ENCODE measurements at places on chromosomes 4 and X. TPM values are rescaled to one million over a fixed set of nuclear protein-coding genes. Genes with fewer than 3 reads are reported as not detected.
A peak's percentile ranks its signal among the peaks of the same experiment; 100 is the strongest.

DNA sequence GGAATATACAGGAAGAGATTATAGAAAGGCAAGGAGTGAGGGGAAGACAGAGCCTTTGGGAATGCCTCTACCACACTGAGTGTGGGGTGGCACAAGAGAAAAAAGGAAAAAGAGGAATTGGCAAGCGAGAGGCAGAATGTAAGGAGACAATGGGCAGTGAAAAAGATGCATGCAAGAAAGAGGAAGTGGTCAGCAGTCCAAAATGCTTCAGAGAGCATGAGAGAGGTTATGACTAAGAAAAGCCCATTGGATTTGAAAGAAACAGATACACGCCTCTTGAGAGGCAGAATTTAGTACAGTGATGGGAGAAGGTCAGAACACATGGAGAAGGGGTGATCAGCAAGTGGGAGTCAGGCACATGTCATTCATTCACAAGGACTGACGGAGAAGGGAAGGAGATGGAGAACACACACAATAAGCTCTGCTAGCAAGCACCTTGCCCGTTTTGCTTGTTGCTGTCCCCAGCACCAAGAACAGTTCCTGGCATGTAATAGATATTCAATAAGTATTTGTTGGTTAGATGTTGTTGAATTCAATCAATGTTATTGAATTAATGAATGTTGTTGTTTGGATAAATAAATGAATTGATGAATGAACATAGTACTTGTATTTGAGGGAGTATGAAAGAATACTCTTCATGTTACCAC is 6.3 kb downstream of the DCHS2 start:
- H3K4me3 ChIP-seq = no peak overlapping the region
- H3K27me3 ChIP-seq = peaks cover 14% of the 10 kb centered on the region
- no peak overlapping the region for H3K27ac ChIP-seq

The GAGE2A gene
- total RNA-seq = not detected

GRCh38 chr4:145786261-145786660 is 106.3 kb downstream of the C4orf51 start:
- H3K27ac ChIP-seq = no peak overlapping the region
- no peaks in the 10 kb centered on the region for H3K4me1 ChIP-seq
- no peak overlapping the region for H3K4me3 ChIP-seq
- peaks cover 19% of the 10 kb centered on the region for H3K36me3 ChIP-seq

GRCh38 chr4:57051095-57051494 is 59.1 kb downstream of the IGFBP7 start:
- no peak for DNase-seq
- H3K27ac ChIP-seq = no peak overlapping the region
- H3K36me3 ChIP-seq = no peaks in the 10 kb centered on the region
- H3K4me3 ChIP-seq = no peak overlapping the region

- H3K4me3 ChIP-seq = no peak overlapping the region
- no peaks in the 10 kb centered on the region for H3K27me3 ChIP-seq
Measured at GRCh38 chrX:120453985-120454384, 15.1 kb downstream of the LAMP2 start.

DNA sequence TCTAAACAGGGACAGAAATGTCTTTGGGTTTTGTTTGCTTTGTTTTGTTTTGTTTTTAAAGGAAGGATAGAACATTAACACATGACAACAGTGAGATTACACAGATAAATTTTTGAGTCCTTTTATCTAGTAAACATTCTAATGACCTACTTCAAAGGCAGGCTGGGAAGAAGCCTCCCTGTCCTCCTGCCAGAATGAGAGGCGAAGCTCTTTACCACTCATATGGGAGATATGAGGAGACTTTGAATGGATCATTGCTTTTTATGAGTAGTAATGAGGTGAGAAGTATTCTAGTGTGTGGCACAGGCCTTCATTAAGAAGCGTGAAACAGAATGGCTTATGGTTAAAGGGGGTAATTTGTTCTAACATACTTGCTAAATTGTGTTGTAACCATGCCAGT is 172.0 kb downstream of the FBXO8 start:
- H3K4me3 ChIP-seq = no peak overlapping the region
- no peaks in the 10 kb centered on the region for H3K27me3 ChIP-seq
- H3K4me1 ChIP-seq = no peaks in the 10 kb centered on the region
- no peak overlapping the region for H3K27ac ChIP-seq

GRCh38 chr4:24245491-24245820 is 338.9 kb downstream of the DHX15 start:
- H3K36me3 ChIP-seq = no peaks in the 10 kb centered on the region
- H3K27ac ChIP-seq = no peak overlapping the region
- no peaks in the 10 kb centered on the region for H3K4me1 ChIP-seq

- no peak for DNase-seq
- no peaks in the 10 kb centered on the region for H3K27me3 ChIP-seq
- peak overlapping the region; percentile 48 for H3K27ac ChIP-seq
- peaks cover 54% of the 10 kb centered on the region for H3K4me1 ChIP-seq
Measured at GRCh38 chr4:184384056-184384809, 90.1 kb downstream of the IRF2 start.

- no peak overlapping the region for H3K4me3 ChIP-seq
- peaks cover 3% of the 10 kb centered on the region for H3K4me1 ChIP-seq
- H3K27ac ChIP-seq = no peak overlapping the region
- H3K36me3 ChIP-seq = peaks cover 56% of the 10 kb centered on the region
- H3K27me3 ChIP-seq = no peaks in the 10 kb centered on the region
Measured at GRCh38 chrX:290476-291166, 9.4 kb downstream of the PLCXD1 start.

DNA sequence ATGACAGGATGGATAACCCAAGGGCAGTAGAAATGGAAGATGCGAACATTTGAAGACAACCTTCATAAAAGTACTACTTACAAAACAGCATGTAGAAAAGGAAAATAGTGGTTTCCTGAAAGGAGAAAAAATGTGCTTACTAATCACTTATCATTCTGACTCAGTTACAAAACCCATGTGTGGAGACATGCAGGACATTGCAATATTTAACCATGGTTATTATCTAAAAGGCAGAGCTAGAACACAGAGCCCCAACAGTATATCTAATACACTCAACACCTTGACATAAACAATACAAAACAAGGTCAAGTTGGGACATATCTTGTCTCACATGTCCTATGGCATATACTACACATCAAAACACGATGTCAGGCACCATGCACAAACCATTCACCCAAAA is 55.9 kb downstream of the EIF4E start:
- H3K4me3 ChIP-seq = no peak overlapping the region
- no peak overlapping the region for H3K27ac ChIP-seq
- H3K36me3 ChIP-seq = peaks cover 2% of the 10 kb centered on the region

DNA sequence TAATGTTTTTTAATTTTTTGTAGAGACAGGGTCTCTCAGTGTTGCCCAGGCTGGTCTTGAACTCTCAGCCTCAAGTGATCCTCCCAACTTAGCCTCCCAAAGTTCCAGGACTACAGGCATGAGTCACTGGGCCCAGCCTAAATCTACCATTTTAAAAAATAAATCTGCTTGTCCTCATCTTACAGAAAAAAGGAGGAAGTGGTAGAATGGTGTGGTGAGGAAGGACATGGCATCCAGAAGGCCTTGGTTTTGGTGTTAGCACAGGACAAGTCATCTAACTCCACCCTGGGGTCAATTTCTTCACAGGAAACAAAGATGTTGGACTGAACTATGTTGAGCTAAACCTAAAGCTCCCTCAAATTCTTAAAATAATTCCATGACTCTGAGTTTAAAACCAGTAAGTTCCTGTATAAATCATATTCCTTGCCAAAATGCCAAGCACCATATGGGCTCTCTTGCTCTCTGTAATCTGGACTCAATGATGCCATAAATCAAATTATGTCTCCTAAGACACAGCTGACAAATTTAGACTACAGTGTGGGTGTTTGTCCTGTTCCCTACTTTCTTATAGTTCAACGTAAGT is 253.9 kb upstream of the NOCT start:
- no peaks in the 10 kb centered on the region for H3K27me3 ChIP-seq
- no peak overlapping the region for H3K27ac ChIP-seq
- no peak overlapping the region for H3K4me3 ChIP-seq
- no peak for DNase-seq
- H3K4me1 ChIP-seq = no peaks in the 10 kb centered on the region

GRCh38 chr4:26964994-26965393 is 104.4 kb downstream of the STIM2 start:
- DNase-seq = no peak
- no peaks in the 10 kb centered on the region for H3K4me1 ChIP-seq
- no peak overlapping the region for H3K27ac ChIP-seq
- no peaks in the 10 kb centered on the region for H3K27me3 ChIP-seq
- H3K4me3 ChIP-seq = no peak overlapping the region
- no peaks in the 10 kb centered on the region for H3K36me3 ChIP-seq

The USP51 gene
- total RNA-seq = 2.5 TPM

DNA sequence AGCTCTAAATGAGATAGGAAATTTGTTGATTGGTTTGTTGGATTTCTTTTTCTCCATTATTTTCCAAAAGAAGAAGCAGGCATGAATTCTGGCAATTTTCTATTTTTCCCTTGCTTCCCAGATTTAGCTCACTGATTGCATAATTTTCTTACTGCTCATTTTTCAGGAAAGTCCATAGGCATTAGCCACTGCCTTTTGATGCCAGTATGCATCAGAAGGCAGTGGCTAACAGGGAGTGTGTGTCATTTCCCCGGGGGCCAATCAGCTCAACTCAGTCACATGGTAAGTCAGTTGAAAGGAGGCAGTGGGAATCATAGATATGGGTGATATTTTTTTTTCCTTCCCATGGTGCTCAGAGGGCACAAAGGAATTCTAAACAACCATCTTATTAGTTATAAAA is 156.7 kb downstream of the TRIML1 start:
- H3K36me3 ChIP-seq = no peaks in the 10 kb centered on the region
- no peaks in the 10 kb centered on the region for H3K4me1 ChIP-seq
- no peak overlapping the region for H3K4me3 ChIP-seq
- no peaks in the 10 kb centered on the region for H3K27me3 ChIP-seq
- no peak for DNase-seq

GRCh38 chrX:46965125-46965758 is 53.0 kb downstream of the JADE3 start:
- no peak overlapping the region for H3K4me3 ChIP-seq
- H3K27me3 ChIP-seq = no peaks in the 10 kb centered on the region
- no peaks in the 10 kb centered on the region for H3K36me3 ChIP-seq
- DNase-seq = no peak
- peaks cover 9% of the 10 kb centered on the region for H3K4me1 ChIP-seq

DNA sequence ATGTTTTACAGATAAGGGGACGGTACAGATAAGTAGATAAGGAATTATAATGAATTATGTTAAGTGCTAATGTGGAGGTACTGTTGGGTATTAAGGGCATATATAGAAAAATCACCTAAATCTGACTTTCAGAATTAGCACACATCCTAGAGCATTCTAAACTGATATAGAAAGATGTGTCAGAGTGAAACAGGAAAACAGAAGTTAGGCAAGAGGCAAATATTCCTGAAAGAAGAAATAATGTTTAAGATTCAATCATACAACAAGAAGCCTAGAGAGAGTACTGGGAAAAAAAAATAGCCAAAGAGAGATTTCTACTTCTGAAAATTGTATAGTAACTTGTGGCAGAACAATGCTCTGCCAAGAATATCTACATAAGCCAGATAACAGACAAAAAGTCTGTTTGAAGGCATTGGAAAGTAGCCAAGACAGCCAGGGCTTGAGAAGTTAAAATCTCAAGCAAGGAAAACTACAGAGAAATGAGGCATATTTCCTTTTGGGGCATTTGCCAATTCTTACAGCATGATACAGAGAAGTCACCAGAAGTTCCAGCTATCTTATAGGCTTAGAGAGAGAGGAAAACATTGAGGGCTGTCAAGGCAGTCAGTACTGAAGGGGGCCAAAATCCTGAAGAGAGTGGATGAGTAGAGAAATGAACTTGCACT is 646.0 kb downstream of the RPA4 start:
- H3K27ac ChIP-seq = no peak overlapping the region
- no peak for DNase-seq
- H3K4me1 ChIP-seq = no peaks in the 10 kb centered on the region
- no peaks in the 10 kb centered on the region for H3K27me3 ChIP-seq

The PHEX gene
- 0.66 TPM for total RNA-seq

DNA sequence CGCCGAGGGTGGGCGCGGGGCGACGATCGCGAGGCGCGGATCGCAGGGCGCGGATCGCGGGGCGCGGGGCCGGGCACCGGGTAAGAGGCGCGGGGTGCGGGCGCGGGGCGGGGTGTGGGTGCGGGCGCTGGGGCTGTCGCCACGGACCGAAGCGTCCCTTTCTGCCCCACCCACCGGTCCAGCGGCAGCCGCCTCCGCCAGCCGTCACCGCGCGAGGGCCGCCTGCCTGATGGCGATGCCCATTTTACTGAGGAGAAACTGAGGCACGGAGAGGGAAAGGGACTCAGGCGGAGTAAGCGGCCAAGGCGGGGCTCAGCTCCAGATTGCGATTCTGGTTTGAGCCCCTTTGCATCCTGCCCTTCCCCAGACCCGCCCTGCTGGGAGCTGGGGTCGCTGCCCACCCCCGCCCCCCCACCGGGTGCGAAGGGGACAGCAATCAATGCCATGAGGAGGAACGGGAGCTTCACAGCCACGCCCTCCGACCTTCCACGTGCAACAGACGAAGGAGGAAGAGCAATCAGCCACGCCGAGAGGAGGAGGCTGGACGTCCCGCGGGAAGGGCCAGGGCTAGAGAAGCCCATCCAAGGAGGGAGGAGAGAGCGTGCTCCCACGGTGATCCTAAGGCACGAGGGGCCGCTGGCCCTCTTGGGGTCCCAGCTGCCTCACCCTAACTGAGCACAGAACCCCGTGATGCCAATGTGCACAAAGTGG is 10.9 kb upstream of the MAN2B2 start:
- no peak for DNase-seq
- H3K4me3 ChIP-seq = peak overlapping the region; percentile 20

The QRFPR gene
- total RNA-seq = 0.24 TPM

DNA sequence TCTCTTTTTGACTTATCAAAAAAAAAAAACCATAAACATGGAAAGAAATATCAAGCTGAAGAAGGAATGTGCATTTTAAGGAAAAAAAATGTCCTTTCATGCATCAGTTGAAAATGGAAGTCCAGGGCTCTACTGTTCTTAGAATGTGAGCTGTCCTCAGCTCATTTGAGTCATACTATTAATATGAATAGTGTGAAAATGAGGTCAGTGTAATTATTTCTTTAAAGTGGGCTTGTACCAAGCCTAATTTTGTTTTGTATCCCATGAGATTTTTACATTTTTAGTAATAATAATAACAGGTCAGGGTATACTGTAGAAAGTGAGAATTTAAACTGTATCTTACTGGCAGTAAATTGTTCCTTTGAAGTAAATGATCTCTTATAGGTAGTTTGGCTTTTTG is 148.5 kb downstream of the NAA11 start:
- no peak for DNase-seq
- H3K36me3 ChIP-seq = no peaks in the 10 kb centered on the region
- no peaks in the 10 kb centered on the region for H3K27me3 ChIP-seq
- no peak overlapping the region for H3K4me3 ChIP-seq
- no peak overlapping the region for H3K27ac ChIP-seq

The ADH7 gene
- total RNA-seq = not detected

GRCh38 chr4:113623274-113623894 is 138.2 kb downstream of the CAMK2D start:
- no peaks in the 10 kb centered on the region for H3K4me1 ChIP-seq
- H3K27me3 ChIP-seq = no peaks in the 10 kb centered on the region
- H3K27ac ChIP-seq = no peak overlapping the region
- H3K4me3 ChIP-seq = no peak overlapping the region
- no peaks in the 10 kb centered on the region for H3K36me3 ChIP-seq

GRCh38 chrX:119617517-119618164 is 11.4 kb upstream of the NKRF start:
- H3K4me3 ChIP-seq = no peak overlapping the region
- DNase-seq = no peak
- H3K27me3 ChIP-seq = no peaks in the 10 kb centered on the region
- H3K27ac ChIP-seq = no peak overlapping the region
- H3K4me1 ChIP-seq = no peaks in the 10 kb centered on the region

The HS6ST2 gene
- total RNA-seq = 1.3 TPM

GRCh38 chrX:41616935-41617334 is 71.8 kb upstream of the GPR34 start:
- DNase-seq = no peak
- no peak overlapping the region for H3K4me3 ChIP-seq
- no peaks in the 10 kb centered on the region for H3K4me1 ChIP-seq
- no peaks in the 10 kb centered on the region for H3K36me3 ChIP-seq

- no peak overlapping the region for H3K4me3 ChIP-seq
- no peak for DNase-seq
Measured at GRCh38 chr4:15837591-15837990, 59.5 kb downstream of the CD38 start.

All from thymus (tissue), 14 donors.